ENCODE measurements at places on chromosomes 1 and 21.
A peak's percentile ranks its signal among the peaks of the same experiment; 100 is the strongest.

GRCh38 chr21:45550522-45551210 lies 8.4 kb upstream of the SLC19A1 start:
- DNase-seq, result peak; percentile 75

DNA sequence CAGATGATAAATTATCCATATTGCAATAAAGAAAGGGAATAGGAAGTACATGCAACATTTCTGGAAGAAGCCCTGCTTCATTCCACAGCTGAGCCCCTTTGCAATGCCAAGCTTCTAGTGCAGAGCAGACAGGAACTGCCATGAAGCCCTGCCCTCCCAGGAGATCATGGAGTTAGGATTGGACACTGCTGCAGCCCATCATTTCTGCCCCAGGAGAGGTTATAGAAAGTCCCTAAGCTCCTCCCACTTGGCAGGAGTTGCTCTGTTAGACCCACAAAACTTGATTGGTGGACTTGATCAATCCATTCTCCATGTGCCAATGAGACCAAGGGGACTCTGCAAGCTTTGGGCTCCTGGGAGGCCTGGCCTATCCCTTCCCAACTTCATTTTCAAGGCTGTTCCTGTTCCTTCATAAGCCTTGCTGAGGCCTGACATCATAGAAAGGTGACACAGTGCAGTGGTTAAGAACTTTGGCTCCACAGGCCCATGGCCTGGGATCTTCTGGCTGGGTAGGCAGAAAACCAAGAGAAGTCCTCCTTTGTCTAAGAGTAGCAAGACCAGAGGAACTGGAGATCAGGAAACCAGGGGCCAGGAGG lies 1.3 kb upstream of the LAPTM5 start:
- DNase-seq, result peak; percentile 69

DNA sequence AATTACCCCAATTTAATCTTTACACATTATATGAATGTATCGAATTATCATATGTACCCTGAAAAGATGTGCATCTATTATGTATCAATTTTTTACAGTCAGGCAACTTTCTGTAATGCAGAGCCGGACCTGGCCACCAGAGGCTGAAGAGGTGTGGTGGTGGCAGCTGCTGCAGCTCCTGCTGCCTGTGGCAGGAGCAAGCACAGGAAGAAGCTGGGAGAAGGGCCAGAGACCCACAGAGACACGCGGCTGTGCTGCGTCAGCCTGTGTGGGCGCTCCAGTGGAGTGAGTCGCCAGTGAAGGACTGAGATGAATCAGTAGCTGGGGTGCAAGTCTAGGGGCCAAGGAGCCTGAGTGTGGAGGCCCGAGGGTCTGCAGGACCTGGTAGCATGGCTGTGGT lies 74.3 kb upstream of the COG2 start:
- DNase-seq, result no peak

GRCh38 chr1:37663426-37664000 lies 28.8 kb upstream of the CDCA8 start:
- no peak for DNase-seq

GRCh38 chr1:87754139-87754538 lies 425.5 kb downstream of the LMO4 start:
- no peak for DNase-seq

DNA sequence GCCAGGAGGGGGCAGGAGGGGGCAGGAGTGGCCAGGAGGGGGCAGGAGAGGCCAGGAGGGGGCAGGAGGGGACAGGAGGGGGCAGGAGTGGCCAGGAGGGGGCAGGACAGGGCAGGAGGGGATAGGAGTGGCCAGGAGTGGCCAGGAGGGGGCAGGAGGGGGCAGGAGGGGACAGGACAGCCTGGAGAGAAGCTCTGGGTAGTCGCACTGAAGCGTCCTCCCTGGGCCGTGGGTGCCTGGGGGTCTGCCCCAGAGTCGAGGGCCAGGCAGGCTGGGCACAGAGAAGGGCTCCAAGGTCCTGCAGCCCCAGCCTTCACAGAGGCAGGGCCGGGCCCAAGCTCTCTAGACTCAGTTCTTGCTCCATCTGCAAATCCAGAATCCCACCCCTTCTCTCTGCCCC lies 22.9 kb downstream of the MEGF6 start:
- no peak for DNase-seq

- no peak for DNase-seq
Observed at GRCh38 chr1:6248161-6248776, 4.3 kb downstream of the HES3 start.

GRCh38 chr21:35256468-35256988 lies 207.4 kb upstream of the RUNX1 start:
- no peak for DNase-seq

DNA sequence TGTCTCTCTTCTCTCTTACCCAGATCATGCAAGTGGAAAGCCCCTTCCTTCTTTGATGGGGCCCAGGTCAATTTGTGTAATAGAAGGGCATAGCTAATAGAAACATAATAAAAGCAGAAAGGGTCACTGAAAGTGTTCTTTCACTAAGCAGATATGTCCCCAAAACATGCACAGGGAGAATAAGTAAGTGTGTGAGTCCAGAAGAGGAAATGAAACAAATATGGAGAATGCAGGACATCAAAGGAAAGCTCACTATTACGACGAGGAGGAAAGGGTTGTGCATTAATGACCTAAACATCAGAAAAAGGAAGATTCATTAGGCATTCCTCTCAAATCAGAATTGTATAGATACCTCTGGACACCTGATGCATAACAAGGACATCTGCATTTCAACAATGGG lies 81.4 kb upstream of the SMYD2 start:
- no peak for DNase-seq

GRCh38 chr1:32249831-32250525 lies 1.1 kb upstream of the LCK start:
- DNase-seq, result peak; percentile 88

DNA sequence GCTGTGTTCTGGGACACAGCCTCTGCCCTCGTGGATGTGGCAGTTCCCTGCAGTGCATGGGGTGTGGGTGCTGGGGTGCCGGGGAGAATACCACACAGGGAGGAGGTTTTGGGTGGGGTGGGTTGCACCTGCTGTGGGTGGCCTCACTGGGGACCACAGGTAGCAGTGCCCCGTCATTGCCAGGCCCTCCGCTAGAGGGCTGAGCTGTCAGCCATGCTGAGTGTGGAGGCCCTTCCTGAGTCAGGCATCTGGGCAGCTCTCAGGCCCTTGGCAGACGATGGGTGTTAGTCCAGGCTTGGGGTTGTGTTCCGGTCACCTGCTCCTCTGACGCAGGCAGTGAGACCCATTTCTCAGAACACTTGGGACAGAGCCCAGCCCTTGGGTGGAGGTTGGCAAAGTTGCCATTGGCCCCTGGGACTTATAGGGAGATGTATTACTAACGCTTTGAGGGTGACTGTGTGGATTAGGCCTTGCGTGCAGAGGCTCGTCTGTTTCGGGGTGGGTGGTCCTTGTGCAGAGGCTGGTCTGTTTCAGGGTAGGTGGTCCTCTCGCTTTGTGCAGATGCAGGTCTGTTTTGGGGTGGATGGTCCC lies 23.9 kb downstream of the PCNT start:
- DNase-seq, result no peak

DNA sequence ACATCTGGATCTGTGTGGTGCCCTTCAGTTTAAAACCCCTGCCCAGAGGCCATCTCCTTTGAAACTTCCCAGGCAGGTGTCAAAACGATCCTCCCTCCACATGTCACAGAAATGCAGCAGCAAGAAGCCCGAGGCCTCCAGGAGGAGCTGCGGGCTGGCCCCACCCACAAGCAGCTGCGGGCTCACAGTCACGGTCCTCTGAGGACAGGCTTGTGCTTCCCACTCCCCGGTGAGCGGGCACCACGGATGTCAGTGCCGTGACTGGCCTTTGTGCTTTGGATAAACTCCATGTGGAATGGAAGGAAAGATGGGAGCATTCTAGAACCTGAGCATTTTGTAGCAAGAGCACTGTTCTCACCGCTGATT lies 65.8 kb downstream of the SIK1 start:
- no peak for DNase-seq

- peak; percentile 86 for DNase-seq
Observed at GRCh38 chr1:201408176-201408833, 9.2 kb upstream of the LAD1 start.

GRCh38 chr21:27258742-27259448 lies 292.0 kb upstream of the ADAMTS5 start:
- no peak for DNase-seq

- DNase-seq, result no peak
Observed at GRCh38 chr1:173616859-173617258, 14.0 kb upstream of the SLC9C2 start.

Data from GM20000 (cell line).